GM12878 (cell line): ENCODE measurements at places on chromosomes 1 and 21. TPM values are rescaled to one million over a fixed set of nuclear protein-coding genes. Genes with fewer than 3 reads are reported as not detected.

The HLX gene
- 2.3 and 3.0 TPM in 2 replicates for total RNA-seq

The S1PR1 gene
- total RNA-seq, result 37.6 and 40.8 TPM in 2 replicates

The S100A10 gene
- 1.6 and 2.8 TPM in 2 replicates for total RNA-seq

The RGS5 gene
- total RNA-seq, result 2.8 TPM in 2 replicates

The C8B gene
- not detected in 2 replicates for total RNA-seq

The HHAT gene
- total RNA-seq, result 2.4 and 2.6 TPM in 2 replicates

The LRRC53 gene
- not detected in 2 replicates for total RNA-seq

The PIGC gene
- 11.0 and 11.3 TPM in 2 replicates for total RNA-seq

The TAS1R1 gene
- total RNA-seq, result 0.11 TPM in 1 of 2 replicates, not detected in the other

The PADI1 gene
- not detected in 2 replicates for total RNA-seq

The MATN1 gene
- total RNA-seq, result 0.21 and 0.24 TPM in 2 replicates

The ADAM30 gene
- total RNA-seq, result not detected in 2 replicates

The SMYD3 gene
- total RNA-seq, result 21.3 and 24.5 TPM in 2 replicates

The RHEX gene
- total RNA-seq, result 7.7 and 11.4 TPM in 2 replicates

The ARMH1 gene
- total RNA-seq, result 15.9 and 18.1 TPM in 2 replicates

The KCNE2 gene
- not detected in 2 replicates for total RNA-seq

The ADAMTSL4 gene
- total RNA-seq, result 0.15 and 0.21 TPM in 2 replicates

The DMAP1 gene
- total RNA-seq, result 38.1 and 43.9 TPM in 2 replicates

The MYOC gene
- not detected in 2 replicates for total RNA-seq

The ZNF593OS gene
- not detected in 2 replicates for total RNA-seq

The NHLH1 gene
- 0.80 and 0.85 TPM in 2 replicates for total RNA-seq

The SPRR2A gene
- total RNA-seq, result not detected in 2 replicates

The RIIAD1 gene
- not detected in 2 replicates for total RNA-seq

The AGMAT gene
- total RNA-seq, result 6.9 and 7.4 TPM in 2 replicates

The LYPD8 gene
- not detected in 2 replicates for total RNA-seq

The ITLN2 gene
- total RNA-seq, result not detected in 2 replicates

The ADGRB2 gene
- 0.27 and 0.33 TPM in 2 replicates for total RNA-seq

The RGS4 gene
- total RNA-seq, result not detected in 2 replicates

The CRTC2 gene
- 54.6 and 59.7 TPM in 2 replicates for total RNA-seq

The ATXN7L2 gene
- total RNA-seq, result 7.4 and 8.3 TPM in 2 replicates

The RYR2 gene
- total RNA-seq, result 0.03 TPM in 1 of 2 replicates, not detected in the other

The HEYL gene
- 0.08 TPM in 1 of 2 replicates, not detected in the other for total RNA-seq

The AIRE gene
- 0.10 TPM in 1 of 2 replicates, not detected in the other for total RNA-seq

The TRIM63 gene
- total RNA-seq, result not detected in 2 replicates

The DNAI4 gene
- 0.46 and 0.77 TPM in 2 replicates for total RNA-seq

The SMCP gene
- total RNA-seq, result not detected in 2 replicates

The ST7L gene
- 6.0 and 7.6 TPM in 2 replicates for total RNA-seq

The PIK3C2B gene
- total RNA-seq, result 33.5 and 38.1 TPM in 2 replicates

The DCST1 gene
- total RNA-seq, result not detected in 2 replicates

The AMY1B gene
- total RNA-seq, result not detected in 2 replicates

The SMPDL3B gene
- total RNA-seq, result 1.9 TPM in 2 replicates

The S100A12 gene
- total RNA-seq, result not detected in 2 replicates

The SLC25A34 gene
- total RNA-seq, result 0.69 and 0.90 TPM in 2 replicates

The ZNF697 gene
- 4.8 and 5.9 TPM in 2 replicates for total RNA-seq

The NES gene
- 0.15 and 0.21 TPM in 2 replicates for total RNA-seq

The TMPRSS2 gene
- 0.16 and 0.26 TPM in 2 replicates for total RNA-seq

The LHX4 gene
- total RNA-seq, result not detected in 2 replicates

The KRTAP7-1 gene
- total RNA-seq, result not detected in 2 replicates

The SPRR4 gene
- not detected in 2 replicates for total RNA-seq

The MIXL1 gene
- total RNA-seq, result 0.23 and 0.40 TPM in 2 replicates

The INKA2 gene
- total RNA-seq, result 4.7 and 5.1 TPM in 2 replicates

The LCE1C gene
- total RNA-seq, result 0.77 and 1.7 TPM in 2 replicates

The OLFML2B gene
- not detected in 2 replicates for total RNA-seq
